NCI-H2081 (cell line): ENCODE measurements at places on chromosomes 1 and 21.

DNA sequence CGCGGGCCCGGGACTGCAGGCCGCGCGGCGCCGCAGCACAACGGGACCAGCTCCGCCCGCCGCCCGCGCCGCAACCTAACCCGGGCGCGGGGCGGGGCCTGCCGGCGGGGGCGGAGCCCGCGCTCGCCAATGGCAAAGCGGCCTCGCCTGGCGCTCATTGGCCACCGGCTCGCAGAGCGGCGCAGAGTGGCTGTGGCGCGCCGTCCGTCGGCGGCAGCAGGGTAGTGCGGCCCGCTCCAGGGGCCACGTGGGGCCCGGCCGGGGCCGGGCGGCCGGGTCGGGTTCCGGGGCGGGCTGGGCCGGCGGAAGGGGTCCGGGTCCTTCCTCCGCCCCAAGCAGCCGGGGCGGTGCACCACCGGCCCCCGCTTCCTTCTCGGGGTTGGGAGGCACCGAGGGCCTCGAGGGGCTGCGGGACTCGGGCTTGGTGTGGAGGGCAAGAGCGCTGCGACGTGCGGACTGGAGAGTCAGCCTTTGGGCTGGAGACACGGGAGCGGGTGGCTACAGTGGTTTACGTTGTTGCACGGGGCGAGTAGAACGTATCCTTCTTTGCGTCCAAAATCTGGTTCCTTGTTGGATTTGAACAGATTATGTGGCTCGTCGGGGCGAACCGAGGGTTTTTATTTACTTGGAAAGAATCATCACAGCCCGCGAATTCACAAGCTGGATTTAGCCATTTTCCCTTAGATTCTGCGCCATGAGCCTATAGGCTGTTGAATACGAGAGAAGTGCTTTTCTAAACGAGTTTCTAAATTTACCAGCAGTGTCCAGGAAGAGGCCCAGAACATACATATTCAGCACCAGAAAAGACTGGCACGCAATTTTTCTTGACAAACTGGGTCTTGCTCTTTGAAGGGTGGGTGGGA is at the start of gene SRM:
SRM (minus strand) TSS at position 51 of the 863 bp plus-strand sequence. CDS start 75 bp downstream, outside the sequence.
- DNase-seq, result peak; percentile 83

- DNase-seq, result no peak
Measured at GRCh38 chr1:54007613-54008012, 10.4 kb downstream of the LDLRAD1 start.

DNA sequence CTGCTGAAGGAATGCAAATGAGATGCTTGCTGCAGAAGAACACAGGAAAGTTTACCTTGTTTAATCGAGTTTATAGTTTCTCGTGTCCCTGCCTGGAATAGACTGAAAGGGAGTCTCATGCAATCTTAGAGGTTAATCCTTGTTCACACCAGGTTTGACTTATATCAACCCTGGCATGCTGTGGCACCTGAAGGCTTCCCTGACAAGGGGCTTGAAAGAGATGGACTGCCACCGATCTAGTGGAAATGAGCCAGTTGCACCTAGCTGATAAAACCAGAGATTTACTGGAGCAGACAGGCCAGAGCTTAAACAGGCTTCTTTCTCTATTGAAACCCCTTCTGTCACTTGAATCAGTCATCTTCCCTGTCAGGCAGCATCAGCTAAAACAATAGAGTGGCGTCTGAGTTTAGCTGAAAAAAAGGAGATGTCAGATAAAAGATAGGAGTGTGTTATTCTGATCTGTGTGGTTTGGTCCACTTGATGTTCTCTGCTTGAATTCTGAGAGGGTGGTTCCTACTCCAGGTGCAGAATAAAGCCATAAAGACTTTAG is 349.7 kb downstream of the RWDD3 start:
- DNase-seq, result no peak

- DNase-seq, result no peak
Measured at GRCh38 chr1:176111835-176112234, 95.3 kb downstream of the COP1 start.

GRCh38 chr1:205670611-205671430 is 9.5 kb downstream of the SLC45A3 start:
- DNase-seq, result no peak

- DNase-seq, result peak; percentile 10
Measured at GRCh38 chr1:43238085-43238484, 31.7 kb upstream of the TMEM125 start.

- no peak for DNase-seq
Measured at GRCh38 chr1:15355968-15356625, 53.6 kb upstream of the EFHD2 start.

DNA sequence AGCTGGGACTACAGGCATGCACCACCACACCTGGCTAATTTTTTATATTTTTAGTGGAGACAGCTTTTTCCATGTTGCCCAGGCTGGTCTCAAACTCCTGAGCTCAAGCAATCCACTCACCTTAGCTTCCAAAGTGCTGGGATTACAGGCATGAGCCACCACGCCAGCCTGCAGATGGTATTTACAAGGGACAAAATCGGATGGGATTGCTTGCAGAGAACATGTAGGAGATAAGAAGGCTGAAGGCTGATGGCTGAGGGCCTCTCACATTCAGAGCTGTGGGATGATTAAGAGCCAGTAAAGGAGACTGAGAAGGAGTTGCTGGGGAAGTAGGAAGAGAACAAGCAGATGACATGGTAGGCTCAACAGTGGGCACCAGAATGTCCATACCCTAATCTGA is 24.0 kb upstream of the QSOX1 start:
- no peak for DNase-seq

DNA sequence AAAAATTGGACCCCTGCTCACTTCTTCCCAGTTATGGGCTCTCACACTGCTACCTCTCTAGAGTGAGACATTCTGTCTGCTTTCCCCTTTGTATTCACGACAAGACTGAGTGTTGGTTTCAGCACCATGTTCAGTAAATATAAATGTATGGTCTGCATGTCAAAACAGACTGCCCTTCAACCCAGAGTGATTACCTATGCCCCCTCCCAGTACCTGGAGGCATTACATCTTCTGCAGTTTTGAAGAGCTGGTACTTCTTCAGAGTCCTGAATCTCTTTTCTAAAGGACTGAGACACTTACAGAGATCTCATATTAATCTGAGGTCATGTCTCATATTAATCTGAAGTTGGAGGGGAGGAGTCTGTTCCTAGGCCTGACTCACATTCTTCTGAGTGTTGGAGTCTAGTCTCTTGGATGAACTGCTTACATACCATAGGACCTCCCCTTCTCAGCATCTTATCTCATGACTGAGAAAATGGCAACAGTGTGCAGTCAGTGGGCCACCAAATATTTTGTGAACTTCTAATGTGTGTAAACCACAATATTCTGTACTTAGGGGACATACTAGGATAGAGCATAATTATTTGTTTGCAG is 80.3 kb downstream of the RGL1 start:
- no peak for DNase-seq

- no peak for DNase-seq
Measured at GRCh38 chr21:28705616-28706015, 287.1 kb downstream of the LTN1 start.

GRCh38 chr21:44449473-44450363 is 5.6 kb upstream of the LRRC3 start:
- DNase-seq, result no peak

DNA sequence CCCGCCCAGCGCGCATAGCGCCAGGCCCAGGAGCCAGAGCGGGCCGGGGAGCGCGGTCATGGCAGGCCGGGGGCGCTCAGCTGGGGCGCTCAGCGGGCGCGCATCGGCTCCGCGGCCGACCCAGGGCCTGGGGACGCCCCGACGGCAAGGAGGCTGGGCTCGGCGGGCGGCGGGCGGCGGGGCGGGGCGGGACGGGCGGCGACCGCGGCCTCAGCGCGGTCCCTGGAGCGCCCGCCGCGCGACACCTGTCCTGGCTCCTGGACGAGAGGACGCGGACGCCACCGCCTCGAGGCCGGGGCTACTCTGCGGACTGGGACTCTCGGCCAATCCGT is 273 bp downstream of the BMP8B start:
- no peak for DNase-seq

- no peak for DNase-seq
Measured at GRCh38 chr1:198641501-198641900, 2.7 kb downstream of the PTPRC start.

DNA sequence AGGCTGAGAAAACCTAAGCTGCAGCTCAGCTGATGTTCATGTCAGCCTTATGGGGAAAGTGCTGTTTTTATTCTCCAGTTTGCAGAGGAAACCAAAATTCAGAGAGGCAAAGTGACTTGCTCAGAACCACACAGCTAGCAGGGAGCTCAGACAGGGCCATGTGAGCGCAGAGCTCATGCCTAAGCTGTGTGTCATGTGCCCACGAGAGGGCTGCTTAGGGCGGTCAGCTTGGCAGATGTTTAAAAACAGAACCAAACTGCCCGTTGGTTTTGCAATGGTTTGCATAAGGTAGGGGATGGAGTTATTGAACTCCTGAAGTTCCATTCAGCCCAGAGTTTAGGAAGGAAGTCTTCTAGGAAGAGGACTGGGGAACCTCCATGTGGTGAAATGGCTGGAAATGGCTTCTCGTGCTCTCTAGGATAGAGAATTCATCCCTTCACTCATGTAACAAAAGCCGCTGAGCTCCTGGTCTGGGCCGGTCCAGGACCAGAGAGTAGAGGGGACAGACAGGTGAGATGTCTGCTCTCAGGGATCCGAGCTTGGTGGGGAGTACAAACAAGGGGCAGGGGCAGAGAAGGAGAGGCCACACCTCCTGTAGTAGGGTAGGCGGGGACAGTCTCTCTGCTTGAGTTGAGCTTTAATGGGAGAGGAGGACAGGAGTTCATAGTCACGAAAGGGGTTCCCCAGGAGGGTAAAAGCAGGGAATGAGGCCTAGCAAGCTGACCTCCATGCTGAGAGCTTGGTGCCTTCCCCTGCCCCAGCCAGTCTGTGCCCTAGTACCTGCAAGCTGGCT is 46.9 kb downstream of the ARHGEF10L start:
- DNase-seq, result no peak

- DNase-seq, result no peak
Measured at GRCh38 chr1:216598448-216598847, 124.8 kb downstream of the ESRRG start.

DNA sequence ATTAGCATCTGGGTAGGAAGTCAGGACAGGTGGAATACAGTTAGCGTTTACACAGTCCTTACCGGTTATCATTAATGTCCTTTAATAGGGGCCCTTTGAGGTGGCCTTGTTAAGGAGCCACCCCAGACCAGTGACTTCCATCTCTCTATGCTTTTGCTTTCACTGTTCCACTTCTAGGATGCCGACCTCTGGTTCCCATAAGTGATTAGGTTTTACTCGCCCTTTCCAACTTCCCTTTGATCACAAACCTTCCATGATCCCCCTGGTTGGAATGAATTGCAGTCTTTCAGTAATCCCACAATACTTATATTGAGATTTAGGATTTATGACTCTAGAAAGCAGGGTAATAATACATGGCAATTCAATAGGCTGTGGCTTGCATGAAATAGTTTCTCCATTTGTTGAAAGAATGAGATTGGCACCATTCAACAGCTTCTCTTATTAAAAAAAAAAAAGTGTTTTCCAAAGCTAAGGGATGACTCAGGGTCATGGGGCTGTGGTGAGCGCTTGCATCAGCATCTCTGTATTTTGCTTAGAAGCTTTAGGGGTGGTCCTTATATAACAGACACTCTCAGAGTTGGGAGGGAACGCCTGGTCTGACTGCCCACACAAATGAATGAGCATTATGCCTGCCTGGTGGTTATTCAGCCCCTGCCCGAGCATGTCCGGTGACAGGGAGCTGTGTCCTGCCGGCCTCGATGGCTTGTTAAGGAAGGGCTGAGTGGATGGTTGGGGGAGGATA is 110.5 kb downstream of the CNIH3 start:
- DNase-seq, result no peak

DNA sequence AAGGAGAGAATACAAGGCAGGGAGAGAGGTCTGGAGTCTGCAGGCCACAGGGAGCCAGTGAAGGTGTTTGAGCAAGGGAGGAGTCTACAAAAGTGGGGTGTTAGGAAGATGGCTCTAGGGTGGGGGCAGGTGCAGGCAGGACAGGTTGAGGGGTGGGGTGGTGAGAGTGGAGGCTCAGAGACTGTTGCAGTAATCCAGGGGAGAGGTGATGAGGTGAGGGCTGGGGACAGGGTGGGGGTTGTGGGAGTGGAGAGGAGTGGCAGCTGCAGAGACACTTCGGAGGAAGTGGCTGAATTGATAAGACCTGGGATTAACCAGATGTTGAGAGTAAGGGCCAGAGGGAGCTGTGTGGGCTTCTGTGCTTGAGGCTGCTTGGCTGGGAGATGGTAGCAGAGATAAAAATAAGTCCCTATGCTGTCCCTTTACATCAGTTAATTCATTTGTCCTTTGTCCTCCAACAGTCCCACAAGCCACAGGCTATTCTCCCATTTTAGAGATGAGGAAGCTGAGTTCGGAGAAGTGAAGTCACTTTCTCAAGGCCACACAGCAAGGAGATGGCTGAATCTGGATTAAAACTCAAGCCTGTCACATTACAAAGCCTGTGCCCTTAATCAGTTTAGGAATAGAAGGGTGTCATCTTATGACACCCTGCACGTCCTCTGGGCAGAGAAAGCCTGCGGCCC is 54.8 kb upstream of the SYNC start:
- no peak for DNase-seq

- no peak for DNase-seq
Measured at GRCh38 chr1:89605692-89606091, 27.2 kb upstream of the LRRC8C start.

DNA sequence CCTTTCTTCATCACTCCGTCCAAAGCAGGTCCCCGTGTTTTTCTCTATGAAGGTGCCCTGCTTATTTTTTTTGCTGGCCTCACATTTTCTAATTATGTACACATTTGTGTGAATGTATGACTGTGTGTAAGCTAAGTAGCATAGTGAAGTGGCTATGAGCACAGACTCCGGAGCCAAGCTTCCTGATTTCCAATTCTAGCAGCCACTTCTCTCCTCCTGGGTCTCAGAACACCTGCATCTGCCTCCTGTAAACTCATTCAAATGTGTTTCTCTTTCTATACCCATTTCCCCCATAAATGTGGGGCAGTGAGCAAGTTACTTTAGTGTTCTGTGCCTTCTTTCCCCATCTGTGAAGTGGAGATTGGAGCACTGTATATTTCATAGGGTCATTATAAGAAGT is 2.1 kb downstream of the SLAMF6 start:
- DNase-seq, result no peak

- DNase-seq, result no peak
Measured at GRCh38 chr1:21663248-21663950, 5.8 kb downstream of the RAP1GAP start.

GRCh38 chr21:43611598-43612369 is 47.5 kb downstream of the HSF2BP start:
- DNase-seq, result peak; percentile 27

- DNase-seq, result no peak
Measured at GRCh38 chr1:207952617-207953542, 42.0 kb upstream of the CD34 start.

GRCh38 chr1:17502326-17502778 is 37.1 kb upstream of the ARHGEF10L start:
- DNase-seq, result peak; percentile 56

- DNase-seq, result no peak
Measured at GRCh38 chr21:40844935-40845334, 2.0 kb downstream of the DSCAM start.

- DNase-seq, result no peak
Measured at GRCh38 chr1:190168893-190169280, 308.8 kb downstream of the BRINP3 start.

- peak; percentile 64 for DNase-seq
Measured at GRCh38 chr1:162019006-162019405, 4.7 kb downstream of the OLFML2B start.

- no peak for DNase-seq
Measured at GRCh38 chr1:85665932-85666331, 42.3 kb downstream of the ZNHIT6 start.

- no peak for DNase-seq
Measured at GRCh38 chr1:234712891-234713305, 102.9 kb upstream of the IRF2BP2 start.

- DNase-seq, result no peak
Measured at GRCh38 chr1:38064197-38064903, 17.8 kb upstream of the POU3F1 start.
